Activated T-helper 17 cell treated with anti-CD3 and anti-CD28 coated beads, Interleukin-2, amount 50 U/mL, for 72 hours (primary cell): ENCODE measurements at places on chromosomes 3 and 15.

DNA sequence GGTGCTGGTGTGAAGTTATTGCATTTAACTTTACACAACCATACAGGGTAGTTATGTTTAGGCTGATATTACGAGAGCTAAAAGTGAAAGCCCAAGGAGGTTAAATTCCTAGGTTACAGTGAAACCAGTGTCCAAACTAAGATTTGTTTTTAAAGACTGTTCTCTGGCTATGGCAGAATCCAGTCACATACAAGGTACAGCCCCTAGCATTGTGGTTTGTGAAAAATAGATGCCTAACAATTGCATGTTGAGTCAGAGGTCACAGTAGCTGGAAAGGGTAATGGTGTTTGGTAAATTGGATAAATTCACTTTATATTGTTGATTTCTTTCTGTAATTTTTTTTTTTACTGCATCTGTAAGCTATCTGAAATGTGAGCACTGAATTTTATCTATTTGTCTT, 614.6 kb upstream of the TBL1XR1 start:
- peak; percentile 92 for ATAC-seq

DNA sequence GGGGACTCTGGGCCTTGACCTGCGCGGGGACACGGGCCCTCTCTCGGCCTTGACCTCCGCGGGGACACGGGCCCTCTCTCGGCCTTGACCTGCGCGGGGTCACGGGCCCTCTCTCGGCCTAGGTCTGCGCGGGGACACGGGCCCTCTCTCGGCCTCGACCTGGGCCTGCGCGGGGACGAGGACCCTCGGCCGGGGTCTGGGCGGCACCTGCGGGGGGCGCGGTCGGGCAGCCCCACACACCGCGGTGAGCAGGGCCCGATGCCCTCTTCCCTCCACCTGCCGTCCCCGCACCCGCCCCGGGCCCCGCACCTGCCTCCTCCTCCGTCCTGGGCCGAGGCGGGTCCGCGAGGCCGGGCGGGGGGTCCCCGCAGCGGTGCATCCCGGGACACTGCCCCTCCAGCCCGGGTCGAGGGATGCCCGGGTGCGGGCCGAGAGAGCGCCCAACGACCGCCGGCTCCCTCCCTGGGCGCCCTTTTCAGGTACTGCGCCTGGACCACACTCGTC, 15.6 kb upstream of the CERS3 start:
- ATAC-seq = no peak

- ATAC-seq = no peak
Observed at GRCh38 chr3:157872902-157873301, 233.3 kb downstream of the SHOX2 start.

- ATAC-seq = no peak
Observed at GRCh38 chr3:197670361-197670760, 66.3 kb downstream of the RUBCN start.

DNA sequence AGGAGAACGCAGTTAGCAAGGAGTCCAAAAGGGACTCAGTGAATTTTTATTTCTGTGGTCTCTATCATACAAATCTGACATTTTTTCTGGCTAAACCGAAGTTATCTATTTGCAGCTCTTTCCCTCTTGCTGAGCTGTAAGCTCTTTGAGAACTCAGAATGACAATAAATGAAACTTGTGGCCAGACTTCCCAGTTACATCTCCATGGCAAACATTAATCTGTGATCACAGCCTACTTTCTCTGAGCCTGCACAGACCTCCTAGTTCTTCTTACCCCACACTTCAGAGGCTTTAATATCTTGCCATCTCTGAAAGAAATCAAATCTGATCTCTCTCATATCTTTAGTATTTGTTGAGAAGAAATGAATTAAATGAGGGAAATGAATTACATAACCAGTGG, 58.0 kb downstream of the PLD1 start:
- no peak for ATAC-seq

GRCh38 chr15:42226648-42227047, 18.5 kb upstream of the VPS39 start:
- ATAC-seq = no peak

DNA sequence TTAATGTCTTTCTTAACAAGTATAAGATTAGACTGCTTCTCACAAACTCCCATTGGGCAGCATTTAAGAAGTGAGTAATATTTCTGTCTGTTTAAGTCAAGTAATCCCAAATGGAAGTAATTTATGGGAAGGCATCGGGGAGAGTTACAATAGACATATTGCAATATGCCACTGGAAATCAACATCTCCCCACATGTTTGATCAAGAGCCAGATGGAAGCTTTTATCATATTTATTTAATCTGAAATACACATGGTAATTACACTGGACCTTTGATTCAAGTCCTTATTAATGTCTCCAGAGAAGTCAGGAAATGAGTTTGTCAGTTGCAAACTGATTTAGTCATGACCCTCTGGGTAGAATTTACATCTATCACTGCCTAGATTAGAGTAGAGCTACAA, 943.8 kb downstream of the VGLL3 start:
- ATAC-seq = no peak

DNA sequence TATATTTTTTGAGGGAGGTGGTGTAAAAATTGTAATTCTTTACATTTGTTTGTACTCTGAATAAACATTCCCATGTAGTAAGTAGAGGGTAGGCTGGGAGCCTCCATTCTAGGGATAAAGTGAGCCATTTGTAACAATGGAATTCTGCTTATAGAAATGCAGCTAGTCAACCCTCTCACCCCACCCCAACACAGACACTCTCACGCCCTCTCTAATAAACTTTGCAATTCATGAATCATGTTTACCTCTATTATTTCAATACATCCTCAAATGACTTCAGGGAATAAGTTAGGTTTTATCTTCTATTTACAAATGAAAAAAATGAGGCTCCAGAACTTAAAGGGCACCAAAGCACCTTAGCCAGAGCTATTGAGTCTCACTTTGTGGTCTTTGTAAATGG, 56.5 kb upstream of the PDZRN3 start:
- no peak for ATAC-seq

- ATAC-seq = no peak
Observed at GRCh38 chr3:25191673-25192072, 236.4 kb upstream of the RARB start.

DNA sequence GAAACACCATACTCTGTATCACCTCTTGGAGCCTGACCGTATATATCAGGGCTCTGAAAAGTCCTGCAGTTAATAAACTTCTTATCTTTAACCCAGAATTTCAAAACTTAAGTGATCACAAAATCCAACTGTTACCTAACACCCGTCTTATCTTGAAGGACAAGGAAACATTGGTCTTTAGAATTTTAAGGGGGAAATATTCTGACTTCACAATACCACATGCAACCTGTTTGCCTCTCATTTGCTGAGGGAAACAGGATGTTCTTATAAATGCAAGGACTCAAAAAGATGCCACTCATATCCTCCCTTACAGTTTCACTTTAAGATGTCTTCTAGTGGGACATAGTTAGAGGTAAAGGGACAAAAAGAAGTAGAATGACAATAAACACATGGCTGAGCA, 67.9 kb downstream of the CRTC3 start:
- ATAC-seq = peak; percentile 55

- no peak for ATAC-seq
Observed at GRCh38 chr15:34812369-34812768, 17.0 kb upstream of the ACTC1 start.

DNA sequence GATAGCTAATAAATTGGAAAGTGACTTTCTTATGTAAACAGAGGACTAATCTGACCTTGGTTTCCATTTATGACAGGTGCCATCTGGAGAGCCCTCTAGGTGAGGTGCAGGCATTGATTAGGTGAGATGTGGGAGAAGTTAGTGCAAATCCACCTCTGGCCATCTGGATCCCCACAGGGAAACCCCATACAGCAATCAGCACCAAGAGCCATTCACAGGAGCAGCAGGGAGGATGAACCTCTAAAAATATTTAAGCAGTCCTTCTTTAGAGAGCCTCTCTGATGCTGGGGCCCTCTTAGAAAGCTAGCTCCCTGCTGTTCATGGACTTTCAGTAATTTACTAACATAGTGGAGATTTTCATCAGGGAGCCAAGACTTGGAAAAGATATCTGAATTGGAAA, 69.3 kb downstream of the CLSTN2 start:
- no peak for ATAC-seq

GRCh38 chr3:126245811-126246727, 65.7 kb upstream of the ALDH1L1 start:
- no peak for ATAC-seq

DNA sequence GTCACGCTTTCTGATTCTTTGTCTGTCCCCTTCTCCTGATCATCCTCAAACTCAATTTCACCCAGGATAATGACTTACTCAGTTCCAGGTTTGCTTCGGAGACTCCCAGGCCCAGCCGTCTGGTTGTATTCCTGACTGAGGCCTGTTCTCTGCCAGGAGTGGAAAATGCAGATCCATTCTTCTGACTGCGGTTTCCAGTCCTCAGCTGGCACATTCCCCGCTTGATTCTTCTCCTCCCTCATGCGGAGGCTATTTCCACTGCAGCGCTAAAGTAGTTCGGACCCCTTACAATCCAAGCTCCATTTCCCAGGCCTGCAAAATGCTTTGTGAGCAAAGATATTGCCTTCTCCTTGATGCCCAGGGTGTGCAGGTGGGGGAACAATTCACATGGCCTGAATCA, 47.2 kb upstream of the GALNT15 start:
- no peak for ATAC-seq

GRCh38 chr15:75314552-75315290, 21.1 kb upstream of the COMMD4 start:
- ATAC-seq = no peak

GRCh38 chr15:82832601-82833361, 23.4 kb downstream of the WHAMM start:
- ATAC-seq = peak; percentile 88

DNA sequence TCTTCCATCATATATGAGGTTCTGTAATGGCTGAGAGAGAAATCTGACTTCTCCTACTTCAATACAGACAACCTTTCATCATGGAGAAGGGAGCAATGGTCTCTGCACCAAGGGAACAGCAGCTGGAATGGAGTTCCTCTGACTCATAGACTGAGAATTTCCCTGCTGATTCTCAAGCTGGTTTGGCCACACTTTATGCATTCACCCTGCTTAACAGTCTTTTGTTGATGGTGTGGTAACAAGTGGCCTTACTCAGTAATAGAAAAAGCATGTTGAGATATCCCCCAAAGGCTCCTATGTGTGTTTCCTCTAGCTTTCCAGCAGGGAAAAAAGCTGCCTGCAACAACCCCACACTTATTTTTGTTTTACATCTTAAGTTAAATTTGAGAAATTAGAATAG, 138.1 kb downstream of the GREM1 start:
- ATAC-seq = no peak

DNA sequence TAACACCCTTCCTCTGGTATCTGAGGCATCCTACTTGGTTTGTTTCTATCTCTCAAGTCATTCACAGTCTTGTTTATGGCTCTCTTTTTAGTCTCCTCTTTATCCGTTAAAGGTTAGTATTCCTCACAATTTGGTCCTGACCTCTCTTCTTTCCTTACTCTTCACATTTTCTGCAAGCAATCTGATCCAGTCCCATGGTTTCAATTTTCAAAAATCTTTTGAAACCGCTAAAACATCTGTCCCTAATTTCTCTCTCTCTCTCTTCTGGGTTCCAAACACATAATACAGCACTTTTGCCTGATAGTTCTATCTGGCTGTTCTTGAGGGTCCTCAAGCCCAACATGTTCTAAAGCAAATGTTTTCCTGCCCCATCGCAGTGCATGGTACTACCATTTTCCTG, 149.0 kb downstream of the SERPINI1 start:
- ATAC-seq = no peak

- no peak for ATAC-seq
Observed at GRCh38 chr3:128498127-128498626, 5.2 kb upstream of the GATA2 start.

- no peak for ATAC-seq
Observed at GRCh38 chr3:58986654-58987053, 63.2 kb downstream of the CFAP20DC start.

- no peak for ATAC-seq
Observed at GRCh38 chr3:11903047-11903446, 56.4 kb upstream of the TAMM41 start.

DNA sequence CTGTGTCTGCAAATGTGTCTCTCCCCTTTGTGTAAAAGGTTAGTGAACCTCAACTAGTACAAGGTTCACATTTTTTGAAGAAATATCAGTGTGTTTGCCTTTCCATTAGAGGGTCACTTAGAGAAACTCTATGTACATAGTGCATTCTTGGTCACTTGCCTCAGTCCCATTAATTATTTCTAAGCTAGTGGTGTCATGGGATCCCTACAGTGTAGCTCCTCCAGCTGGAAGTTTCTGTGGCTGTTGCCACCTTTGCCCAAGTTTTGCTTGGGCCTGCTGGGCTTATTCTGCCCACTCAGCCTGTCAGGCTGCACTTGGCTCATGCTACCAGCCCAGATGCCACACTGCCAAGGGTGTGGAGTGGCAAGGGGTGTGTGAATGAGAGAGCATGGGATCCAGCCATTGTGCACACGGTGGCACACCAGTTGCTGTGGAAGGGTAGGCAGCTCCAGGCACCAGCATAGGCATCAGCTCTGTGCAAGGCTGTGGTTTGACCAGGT, 161.7 kb downstream of the ARPP21 start:
- no peak for ATAC-seq

GRCh38 chr3:135853981-135854380, 111.5 kb upstream of the PPP2R3A start:
- no peak for ATAC-seq

DNA sequence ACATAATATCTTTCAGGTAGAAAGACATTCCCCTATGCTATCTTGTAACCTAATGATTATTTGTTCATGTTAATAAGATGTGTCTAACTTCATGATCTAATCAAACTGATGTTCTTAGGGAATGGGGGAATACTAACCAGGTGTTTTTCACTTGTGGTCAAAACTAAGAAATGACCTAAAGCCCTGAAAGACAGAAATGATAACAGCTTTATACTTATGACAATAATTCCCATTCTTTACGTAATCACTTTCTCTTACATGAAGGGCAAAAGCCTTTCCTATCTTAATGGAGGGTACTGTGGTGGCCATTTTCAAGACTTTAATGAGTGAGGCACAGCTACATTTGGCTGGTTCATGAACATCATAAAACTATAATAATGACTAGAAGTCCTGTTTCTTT, 33.9 kb upstream of the MEIS2 start:
- ATAC-seq = no peak

- ATAC-seq = peak; percentile 5
Observed at GRCh38 chr3:127390365-127391025, 102.6 kb upstream of the PRR20G start.

DNA sequence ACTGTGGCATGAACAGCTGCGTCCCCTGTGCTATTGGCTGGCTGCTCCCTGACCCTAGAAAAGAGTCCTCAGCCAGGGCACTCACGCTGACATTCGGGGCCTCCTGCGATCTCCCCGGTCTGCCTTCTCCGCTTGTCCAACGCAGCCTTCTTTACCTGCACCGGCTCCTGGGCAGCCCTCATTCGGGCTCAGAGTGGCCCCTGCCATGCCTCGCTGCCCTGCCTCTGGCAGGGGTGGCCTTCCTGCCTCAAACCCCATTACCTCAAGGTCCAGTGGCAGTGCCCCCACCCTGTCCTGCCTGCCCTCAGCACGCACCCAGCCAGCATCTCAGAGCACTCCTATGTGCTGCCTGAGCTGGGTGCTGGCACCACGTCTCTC, 86.5 kb downstream of the TBC1D2B start:
- ATAC-seq = no peak

- ATAC-seq = no peak
Observed at GRCh38 chr3:24387000-24387399, 107.7 kb downstream of the THRB start.

GRCh38 chr3:151770956-151771355, 37.2 kb downstream of the AADACL2 start:
- no peak for ATAC-seq

- no peak for ATAC-seq
Observed at GRCh38 chr3:112512320-112512719, 13.0 kb upstream of the BTLA start.

- no peak for ATAC-seq
Observed at GRCh38 chr3:65908588-65908987, 130.1 kb downstream of the MAGI1 start.

GRCh38 chr15:72231833-72232478, 966 bp upstream of the PKM start:
- ATAC-seq = no peak
